ENCODE measurements at places on chromosomes 5 and 9. TPM values are rescaled to one million over a fixed set of nuclear protein-coding genes. Genes with fewer than 3 reads are reported as not detected.

ANXA1 gene
- 928 TPM for total RNA-seq

FIBCD1 gene
- not detected for total RNA-seq

MRPL36 gene
- 17.7 TPM for total RNA-seq

DNA sequence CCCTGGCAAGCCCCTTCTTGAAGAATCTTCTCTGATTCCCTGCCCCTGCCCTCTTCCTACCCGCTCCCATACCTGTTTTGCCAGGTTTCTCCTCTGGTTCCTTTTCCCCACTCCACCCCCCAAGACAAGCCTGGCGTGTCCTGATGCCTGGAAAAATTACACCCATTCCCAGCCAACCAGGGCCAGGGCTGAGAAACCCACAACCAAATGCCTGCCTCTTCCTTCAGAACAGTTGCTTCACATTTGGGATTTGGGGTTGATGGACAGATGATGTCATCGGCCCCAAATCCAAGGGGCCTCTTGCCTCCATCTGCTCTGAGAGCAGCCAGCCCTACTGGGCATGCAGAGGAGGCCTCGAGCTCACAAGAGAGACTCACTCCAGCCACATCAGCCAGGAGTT is 8.8 kb upstream of the NEK6 start:
- no peaks in the 10 kb centered on the region for H3K27me3 ChIP-seq
- H3K4me3 ChIP-seq = no peak overlapping the region
- no peak overlapping the region for H3K27ac ChIP-seq
- no peaks in the 10 kb centered on the region for H3K36me3 ChIP-seq
- H3K4me1 ChIP-seq = peaks cover 6% of the 10 kb centered on the region

ADAMTS2 gene
- not detected for total RNA-seq

- DNase-seq = no peak
- no peak overlapping the region for H3K4me3 ChIP-seq
- no peak overlapping the region for H3K27ac ChIP-seq
- H3K4me1 ChIP-seq = peaks cover 2% of the 10 kb centered on the region
Measured at GRCh38 chr5:83331842-83332241, 139.7 kb upstream of the VCAN start.

GRCh38 chr5:172729588-172729987 is 41.4 kb downstream of the DUSP1 start:
- DNase-seq = no peak
- H3K27me3 ChIP-seq = no peaks in the 10 kb centered on the region
- H3K27ac ChIP-seq = no peak overlapping the region
- H3K4me1 ChIP-seq = peaks cover 9% of the 10 kb centered on the region

GRCh38 chr5:39427229-39427628 is 2.4 kb upstream of the DAB2 start:
- H3K4me3 ChIP-seq = no peak overlapping the region
- no peak for DNase-seq
- no peak overlapping the region for H3K27ac ChIP-seq
- H3K36me3 ChIP-seq = peaks cover 2% of the 10 kb centered on the region

DNA sequence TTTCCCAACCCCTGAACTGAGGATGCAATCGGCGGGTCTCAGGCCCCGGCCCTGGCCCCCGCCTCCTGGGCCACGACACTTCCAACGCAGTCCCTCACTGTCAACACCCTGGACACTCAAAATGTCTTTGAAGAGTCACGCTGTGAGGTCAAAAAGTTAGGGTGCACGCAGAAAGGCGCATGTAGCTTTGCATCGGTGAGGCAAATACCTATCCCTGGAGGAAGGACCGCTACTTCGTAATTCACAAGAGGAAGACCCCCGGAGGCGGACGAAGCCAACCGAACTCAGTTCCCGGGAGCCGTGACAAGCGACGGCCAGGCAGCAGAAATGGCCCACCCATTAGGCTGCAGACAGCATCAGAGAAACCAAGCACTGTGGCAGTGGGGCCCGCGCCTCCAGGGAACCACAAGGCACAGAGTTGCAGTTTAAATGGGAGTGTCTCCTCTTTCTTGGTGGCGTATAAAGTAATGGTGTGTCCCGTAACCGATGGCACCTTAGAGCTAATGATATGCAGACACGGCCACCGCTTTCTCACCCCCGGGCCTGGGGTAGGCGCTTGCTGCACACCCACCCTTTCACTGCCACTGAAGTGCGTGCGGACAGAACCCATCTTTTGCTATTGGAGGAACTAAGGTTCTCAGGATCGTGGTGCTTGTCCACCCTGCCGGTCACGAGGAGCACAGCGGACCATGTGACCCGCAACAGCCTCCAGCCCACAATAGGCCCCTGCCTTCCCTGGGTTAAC is 9.0 kb downstream of the ADAMTS2 start:
- DNase-seq = no peak
- peaks cover 32% of the 10 kb centered on the region for H3K27me3 ChIP-seq
- no peak overlapping the region for H3K27ac ChIP-seq

GRCh38 chr9:76787677-76788076 is 23.4 kb downstream of the PCA3 start:
- H3K4me3 ChIP-seq = peak overlapping the region; percentile 2
- no peaks in the 10 kb centered on the region for H3K4me1 ChIP-seq
- H3K36me3 ChIP-seq = no peaks in the 10 kb centered on the region
- peaks cover 37% of the 10 kb centered on the region for H3K27me3 ChIP-seq

PCA3 gene
- not detected for total RNA-seq

IL33 gene
- total RNA-seq = not detected

FLT4 gene
- 1.5 TPM for total RNA-seq

DNA sequence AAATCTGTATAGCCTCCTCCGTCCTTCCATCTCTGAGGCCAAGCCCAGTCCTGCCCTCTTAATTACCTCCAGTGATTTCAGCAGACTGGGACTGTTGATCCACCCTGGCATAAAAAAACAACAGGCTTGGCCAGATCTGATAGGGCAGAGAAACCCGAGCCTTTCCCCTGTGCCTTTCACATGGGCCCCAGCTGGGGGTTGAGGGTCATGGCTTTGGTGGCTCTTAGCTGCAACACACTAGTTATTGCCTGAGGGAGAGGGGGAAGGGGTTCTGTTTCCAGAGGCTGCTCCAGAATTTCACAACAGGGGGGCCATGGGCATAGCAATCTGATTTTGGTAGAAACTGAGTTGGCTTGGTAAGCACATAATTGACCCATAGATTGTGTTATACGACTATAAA is 21.2 kb upstream of the PANK3 start:
- peaks cover 7% of the 10 kb centered on the region for H3K36me3 ChIP-seq
- H3K27me3 ChIP-seq = peaks cover 32% of the 10 kb centered on the region
- no peak overlapping the region for H3K27ac ChIP-seq
- DNase-seq = no peak
- H3K4me1 ChIP-seq = no peaks in the 10 kb centered on the region
- H3K4me3 ChIP-seq = no peak overlapping the region

SSNA1 gene
- total RNA-seq = 39.4 TPM

ANKRD31 gene
- 0.47 TPM for total RNA-seq

- H3K4me3 ChIP-seq = peak overlapping the region; percentile 82
- peak overlapping the region; percentile 95 for H3K27ac ChIP-seq
- peaks cover 31% of the 10 kb centered on the region for H3K4me1 ChIP-seq
- H3K36me3 ChIP-seq = no peaks in the 10 kb centered on the region
- no peaks in the 10 kb centered on the region for H3K27me3 ChIP-seq
Measured at GRCh38 chr5:74575741-74576538, 64.6 kb downstream of the ENC1 start.
